ENCODE measurements at places on chromosomes 6 and 20.

GRCh38 chr6:124567401-124567800, 394.8 kb upstream of the RNF217 start:
- DNase-seq, result no peak

DNA sequence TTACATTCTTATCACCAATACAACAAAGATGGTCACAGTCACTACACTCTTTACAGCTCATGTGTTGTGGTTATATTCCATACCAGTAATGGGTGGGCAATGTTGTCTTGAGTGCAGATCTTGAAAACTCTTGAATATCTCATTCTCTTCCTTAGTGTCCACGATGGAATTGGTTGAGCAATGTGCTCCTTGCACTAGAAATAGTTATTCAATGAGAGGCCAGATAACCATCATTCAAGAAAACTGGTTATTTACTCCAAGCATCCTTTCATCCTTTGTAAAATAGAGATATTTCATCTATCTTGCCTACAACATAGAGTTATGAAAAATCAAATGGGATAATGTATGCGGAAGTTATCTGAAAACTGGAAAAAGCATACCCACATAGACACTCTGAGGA, 215.9 kb downstream of the ARHGAP18 start:
- DNase-seq, result peak; percentile 54

DNA sequence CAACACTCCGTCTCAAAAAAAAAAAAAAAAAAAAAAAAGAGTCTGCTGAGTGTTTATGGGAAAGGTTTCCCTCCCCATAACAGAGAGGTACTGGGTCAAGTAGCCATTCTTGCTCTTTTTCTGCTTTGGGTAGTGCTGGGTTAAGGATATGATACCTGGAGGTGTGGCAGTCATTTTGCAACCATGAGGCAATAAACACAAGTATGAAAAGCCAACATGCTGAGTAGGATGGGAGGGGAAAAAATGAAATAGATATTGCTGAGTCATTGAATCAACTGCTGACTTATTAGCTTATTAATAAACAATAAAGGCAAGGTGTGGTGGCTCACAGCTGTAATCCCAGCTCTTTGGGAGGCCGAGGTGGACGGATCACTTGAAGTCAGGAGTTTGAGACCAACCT, 2.3 kb upstream of the TOMM34 start:
- DNase-seq, result no peak

GRCh38 chr6:152983637-152984512, 1.0 kb upstream of the FBXO5 start:
- peak; percentile 82 for DNase-seq

- peak; percentile 18 for DNase-seq
Measured at GRCh38 chr6:150627585-150628025, 27.9 kb downstream of the PLEKHG1 start.

GRCh38 chr6:133553652-133554051, 312.5 kb downstream of the EYA4 start:
- peak; percentile 63 for DNase-seq

GRCh38 chr6:139265512-139266190, 26.1 kb downstream of the TXLNB start:
- DNase-seq, result no peak

GRCh38 chr20:48467622-48468021, 360.2 kb downstream of the PREX1 start:
- peak; percentile 3 for DNase-seq

DNA sequence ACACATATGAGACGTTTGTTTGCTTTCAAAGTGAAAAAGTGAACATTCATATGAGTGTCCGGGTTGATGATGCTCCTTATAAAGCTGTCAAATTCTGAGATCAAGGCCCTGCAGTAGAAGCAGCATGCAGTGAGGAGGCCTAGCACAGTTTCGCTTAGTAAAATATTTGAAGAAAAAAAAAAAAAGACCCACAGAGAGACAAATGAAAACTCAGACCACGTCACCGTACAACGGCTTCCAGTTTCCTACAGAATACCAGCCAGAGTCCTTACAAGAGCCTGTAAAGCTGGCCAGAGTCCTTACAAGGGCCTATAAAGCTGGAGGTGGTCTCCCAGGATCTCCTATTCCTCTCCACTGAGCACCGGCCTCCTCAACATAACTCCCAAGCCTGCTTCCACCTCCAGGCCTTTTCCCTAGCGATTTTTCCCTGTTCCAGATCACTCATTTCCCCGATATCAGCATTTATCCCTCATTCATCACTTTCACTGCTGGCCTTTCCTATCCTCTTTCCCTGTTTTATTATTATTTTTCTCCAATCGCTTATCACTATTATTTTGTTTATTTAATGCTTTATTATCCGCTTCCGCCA, 1.5 kb upstream of the HMGN4 start:
- DNase-seq, result peak; percentile 78

GRCh38 chr6:152100183-152100618, 292.7 kb downstream of the ESR1 start:
- no peak for DNase-seq

DNA sequence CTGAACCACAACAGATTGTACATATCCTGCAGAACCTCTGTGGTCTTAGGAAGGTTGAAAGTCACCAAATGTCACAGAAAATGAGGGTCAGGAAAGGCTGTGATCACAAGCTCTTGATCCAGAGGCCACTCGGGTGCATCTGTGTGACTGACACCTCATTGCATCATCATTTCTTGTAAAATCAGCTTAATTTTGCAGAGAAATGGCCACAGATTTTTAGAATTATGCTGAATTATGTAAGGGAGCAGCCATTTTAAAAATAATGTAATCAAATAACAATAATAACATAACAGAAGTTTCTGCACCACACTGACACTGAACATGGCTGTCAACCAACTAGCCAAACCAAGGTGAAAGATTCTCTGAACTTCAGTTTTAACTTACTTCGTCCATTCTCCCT, 32.5 kb upstream of the PRND start:
- no peak for DNase-seq

DNA sequence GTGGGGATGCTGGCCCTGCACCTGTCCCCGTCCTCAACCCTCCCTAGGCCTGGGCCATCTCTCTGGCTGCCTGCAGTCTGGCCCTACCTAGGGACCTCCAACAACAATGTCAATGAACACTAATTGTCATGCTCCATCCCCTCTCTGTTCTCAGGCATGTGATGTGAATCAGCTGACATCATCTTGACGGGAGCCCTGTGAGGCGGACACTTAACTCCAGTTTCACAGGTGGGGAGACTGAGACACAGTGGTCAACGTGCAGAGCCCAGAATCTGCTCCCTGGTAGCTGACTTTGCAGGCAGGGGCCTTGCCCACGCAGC, 762 bp upstream of the TCEA2 start:
- no peak for DNase-seq

- no peak for DNase-seq
Measured at GRCh38 chr20:53126185-53126584, 154.0 kb downstream of the TSHZ2 start.

- no peak for DNase-seq
Measured at GRCh38 chr6:7496266-7496875, 45.1 kb upstream of the DSP start.
